NCI-H748 treated with DMSO at 0.1 percent for 48 hours (cell line): ENCODE measurements at places on chromosomes 7 and 10.

DNA sequence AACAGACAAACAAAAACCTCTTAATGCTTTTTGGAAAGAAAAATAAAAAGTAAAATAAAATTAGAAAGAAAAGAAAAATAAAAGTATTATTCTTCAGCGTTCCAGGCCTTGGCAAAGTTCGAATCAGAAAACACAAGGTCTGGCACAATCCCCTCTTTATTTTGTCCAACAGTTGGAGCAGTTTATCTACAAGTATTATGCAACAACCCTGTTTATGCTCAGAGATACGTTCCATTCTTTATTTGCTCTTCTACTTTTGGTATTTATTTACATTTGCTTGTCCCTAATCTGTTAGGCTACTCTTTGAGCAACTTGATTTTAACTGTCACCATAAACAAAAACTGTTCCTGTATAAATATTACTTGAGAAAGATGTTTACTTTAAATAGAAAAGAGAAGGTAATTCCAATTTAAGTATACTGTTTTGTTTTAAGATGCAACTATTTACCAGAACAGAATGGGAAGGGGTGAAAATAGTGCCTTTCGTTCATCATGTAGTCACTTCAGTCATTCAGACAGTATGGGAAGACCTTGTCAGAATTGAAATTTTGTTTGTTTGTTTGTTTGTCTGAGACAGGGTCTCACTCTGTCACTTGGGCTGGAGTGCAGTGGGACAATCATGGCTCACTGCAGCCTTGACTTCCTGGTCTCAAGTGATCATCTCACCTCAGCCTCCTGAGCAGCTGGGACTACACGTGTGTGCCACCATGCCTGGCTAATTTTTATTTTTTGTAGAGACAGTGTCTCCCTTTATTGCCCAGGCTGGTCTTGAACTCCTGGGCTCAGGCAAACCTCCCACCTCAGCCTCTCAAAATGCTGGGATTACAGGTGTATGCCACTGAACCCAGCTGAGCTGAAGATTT, 5.7 kb downstream of the PDK4 start:
- DNase-seq, result no peak

DNA sequence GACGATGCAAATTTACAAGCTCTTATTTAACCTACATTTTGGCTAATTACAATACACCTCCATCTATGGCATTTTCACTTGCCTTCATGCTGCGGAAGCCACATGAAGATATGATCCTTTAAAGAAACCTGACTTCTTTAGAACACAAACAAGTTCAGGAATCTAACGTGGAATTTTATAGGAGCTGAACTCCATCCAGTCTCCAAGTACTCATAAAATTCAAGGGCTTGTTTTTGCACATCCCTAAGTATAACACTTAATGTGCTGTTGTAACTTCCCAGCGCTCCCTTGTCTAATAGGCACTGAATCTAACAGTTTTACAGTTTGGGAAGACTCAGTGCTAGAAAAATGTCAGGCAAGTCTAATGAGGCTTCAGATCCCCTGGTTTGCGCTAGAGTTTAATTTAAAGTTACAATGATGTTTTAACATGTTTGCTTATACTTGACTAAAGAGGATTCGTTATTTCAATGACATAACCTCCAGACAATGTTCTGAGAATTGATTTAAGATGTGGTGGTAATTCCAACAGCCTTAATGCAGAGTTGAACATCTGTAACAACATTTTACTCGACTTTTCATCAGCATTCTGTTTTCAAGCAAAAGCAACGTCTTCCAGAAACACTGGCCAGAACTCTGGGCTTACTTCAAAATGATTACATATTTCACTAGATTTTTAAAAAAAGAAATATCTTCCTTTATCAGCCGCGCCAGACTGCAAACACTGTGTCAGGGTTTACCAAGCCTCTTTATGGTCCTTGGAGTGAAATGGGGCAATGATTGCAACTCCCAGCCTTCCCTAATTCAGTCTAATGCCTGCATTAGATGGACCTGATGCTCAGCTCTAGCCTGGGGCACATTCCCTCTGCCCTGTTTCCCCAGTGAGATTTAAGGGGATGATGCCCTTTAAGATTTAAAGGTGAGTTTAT, 664.3 kb downstream of the KCNMA1 start:
- no peak for DNase-seq

GRCh38 chr10:34031400-34031799, 696.9 kb upstream of the NRP1 start:
- no peak for DNase-seq

DNA sequence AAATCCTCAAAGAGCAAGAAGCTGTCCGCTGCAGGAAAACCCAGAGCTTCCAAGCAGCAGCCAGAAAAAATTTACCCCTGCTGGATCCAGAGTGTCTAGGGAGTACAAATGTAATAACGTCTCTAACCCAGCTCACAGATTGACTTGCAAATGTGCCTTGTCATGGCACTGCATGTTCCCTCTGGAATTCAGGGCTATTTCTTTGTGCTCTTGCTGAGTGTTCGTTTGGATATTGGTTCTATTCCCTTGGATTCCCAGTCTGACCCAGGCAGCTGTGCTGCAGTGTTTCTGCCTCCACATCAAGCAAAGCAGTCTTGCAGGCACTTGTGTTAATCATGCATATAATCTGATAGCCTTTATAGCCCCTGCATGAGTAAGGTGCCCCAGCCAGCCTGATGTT, 209.9 kb upstream of the GHITM start:
- no peak for DNase-seq

DNA sequence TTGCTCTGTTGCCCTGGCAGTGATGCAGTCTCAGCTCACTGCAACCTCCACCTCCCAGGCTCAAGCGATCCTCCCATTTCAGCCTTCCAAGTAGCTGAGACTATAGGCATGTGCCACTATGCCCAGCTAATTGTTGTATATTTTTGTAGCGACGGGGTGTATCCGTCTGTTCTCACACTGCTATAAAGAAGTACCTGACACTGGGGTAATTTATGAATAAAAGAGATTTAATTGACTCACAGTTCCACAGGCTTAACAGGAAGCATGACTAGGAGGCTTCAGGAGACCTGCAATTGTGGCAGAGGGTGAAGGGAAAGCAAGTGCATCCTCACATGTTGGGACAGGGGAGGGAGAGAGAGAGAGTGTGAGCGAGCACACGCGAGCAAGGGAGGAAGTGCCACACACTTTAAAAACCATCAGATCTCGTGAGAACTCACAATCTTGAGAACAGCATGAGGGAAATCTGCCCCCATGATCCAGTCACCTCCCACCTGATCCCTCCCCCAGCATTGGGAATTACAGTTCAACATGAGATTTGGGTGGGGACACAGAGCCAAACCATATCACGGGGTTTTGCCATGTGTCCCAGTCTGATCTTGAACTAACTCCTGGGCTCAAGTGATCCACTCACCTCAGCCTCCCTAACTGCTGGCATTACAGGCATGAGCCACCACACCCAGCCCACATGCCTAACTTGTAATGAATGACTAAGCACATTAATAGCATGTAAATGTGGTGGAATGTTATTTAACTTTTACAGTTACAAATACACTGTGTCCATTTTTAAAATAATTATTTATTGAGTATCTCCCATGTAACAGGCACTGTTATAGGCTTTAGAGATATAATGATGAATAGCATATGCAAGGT, 65.5 kb downstream of the RALA start:
- no peak for DNase-seq

- no peak for DNase-seq
Observed at GRCh38 chr10:62054408-62054807, 152.9 kb downstream of the ARID5B start.

DNA sequence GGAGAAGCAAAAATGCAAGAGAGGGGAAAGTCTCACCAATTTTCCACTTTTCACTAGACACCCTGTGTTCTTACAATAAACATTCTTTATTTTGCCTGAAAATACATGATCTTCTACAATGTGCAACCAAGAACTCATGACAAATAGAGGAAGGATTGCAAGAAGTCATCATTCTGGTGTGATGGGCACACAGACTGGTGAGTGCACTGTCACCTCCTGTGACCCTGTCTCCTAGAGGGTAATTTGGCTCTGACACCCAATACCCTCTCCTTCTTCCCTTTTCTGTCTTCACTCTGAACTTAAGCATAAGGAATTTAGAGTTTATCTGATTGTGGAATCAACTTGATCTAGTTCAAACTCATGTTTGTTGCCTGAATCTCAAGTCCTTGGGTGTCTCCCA, 153.7 kb downstream of the SH2D4B start:
- DNase-seq, result no peak

- no peak for DNase-seq
Observed at GRCh38 chr7:45358287-45358686, 200.7 kb downstream of the RAMP3 start.

GRCh38 chr10:38025283-38025682, 14.8 kb downstream of the ZNF33A start:
- no peak for DNase-seq

DNA sequence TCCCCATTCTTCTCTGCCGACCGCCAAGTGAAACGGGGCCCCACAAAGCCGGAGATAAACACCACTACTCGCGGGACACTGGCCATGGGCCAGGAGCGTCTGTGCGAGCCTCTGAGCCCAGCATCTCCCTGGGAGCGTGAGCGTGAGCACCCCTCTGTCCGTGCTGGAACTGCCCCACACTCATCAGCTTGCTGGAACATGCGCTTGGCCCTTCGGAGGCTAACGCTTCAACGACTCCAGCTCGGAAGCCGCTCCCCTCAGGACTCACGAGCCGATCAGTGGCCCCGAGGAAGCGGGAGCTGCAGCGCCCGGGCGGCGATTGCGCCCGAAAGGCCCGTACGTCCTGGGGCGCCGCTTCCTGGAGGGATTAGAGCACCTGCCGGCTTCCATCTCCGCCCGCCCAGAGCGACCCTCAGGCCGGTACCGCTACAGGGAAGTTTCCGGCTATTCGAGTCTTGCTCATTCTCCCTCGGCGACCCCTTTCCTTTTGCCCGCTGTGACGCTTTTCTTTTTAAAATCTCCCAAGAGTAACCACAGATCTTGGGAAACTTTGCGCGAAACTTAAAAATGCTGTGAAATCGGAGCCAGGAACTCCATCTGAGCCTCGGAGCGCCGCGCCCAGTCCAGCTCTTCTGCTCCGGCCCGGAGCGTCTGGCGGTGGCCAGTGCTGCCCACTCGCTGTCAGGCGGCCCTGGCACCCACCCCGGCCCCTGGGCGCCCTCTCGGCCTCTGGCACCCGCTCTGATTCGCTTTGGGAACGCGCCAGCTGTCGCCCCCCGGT, 1.0 kb downstream of the TLL2 start:
- DNase-seq, result no peak

DNA sequence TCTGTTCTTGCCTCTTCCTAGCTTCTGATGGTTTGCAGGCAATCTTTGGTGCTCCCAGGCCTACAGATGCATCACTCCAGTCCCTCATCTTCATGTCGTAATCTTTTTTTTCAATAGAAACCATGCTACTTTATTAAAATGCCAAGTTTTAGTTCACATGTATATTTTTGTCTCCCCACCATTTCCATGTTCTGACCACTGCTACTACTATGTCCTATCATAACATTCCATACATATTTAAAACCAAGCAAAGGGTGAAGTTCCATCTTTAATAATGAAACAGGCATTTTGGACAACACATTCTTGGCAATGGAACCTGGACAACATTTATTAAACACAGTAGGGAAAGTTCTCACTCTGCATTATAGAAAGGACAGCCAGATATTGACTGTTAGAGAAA, 58.8 kb downstream of the ZNF518A start:
- DNase-seq, result no peak

- no peak for DNase-seq
Observed at GRCh38 chr7:105885387-105886111, 9.2 kb upstream of the ATXN7L1 start.

DNA sequence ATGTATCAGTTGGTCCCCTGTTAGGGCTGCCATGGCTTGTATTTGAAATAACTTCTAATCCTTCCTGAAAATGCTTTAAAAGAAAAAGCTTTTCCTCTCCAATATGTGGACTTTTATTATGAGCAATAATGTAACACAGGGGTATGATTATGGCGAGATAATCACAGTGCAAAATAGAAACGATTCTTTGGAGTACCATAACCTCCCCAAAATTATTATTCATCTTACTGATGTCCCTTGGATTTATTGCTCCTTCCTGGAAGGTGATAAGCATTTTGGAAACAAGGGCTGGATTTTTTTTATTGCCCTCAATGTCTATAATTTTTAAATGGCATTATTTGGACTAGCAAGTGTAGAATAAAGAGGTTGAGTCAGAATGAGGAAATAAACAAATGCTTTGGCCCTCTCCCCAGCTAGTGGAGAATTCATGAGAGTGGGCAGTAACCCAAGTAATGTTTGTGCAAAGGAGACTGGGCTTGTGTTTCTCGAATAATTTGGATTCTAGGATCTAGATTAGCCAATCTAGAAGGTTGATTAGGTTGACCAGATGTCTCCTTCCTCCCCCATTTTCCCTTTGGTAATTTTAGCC, 403.9 kb upstream of the CELF2 start:
- DNase-seq, result no peak

DNA sequence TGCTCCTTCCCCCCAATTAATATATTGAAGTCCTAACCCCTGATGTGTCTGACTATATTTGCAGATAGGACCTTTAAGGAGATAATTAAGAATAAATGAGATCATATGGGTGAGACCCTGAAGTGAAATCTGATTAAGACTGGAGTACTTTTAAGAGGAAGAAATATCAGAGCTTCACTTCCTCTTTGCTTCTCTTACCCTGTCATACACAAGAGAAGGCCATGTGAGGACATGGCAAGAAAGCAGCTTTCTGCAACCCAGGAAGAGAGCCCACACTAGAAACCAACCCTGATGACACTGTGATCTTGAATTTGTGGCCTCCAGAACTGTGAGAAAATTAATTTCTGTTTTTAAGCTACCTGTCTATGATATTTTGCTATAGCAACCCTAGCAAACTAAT, 44.2 kb downstream of the JMJD1C start:
- no peak for DNase-seq

DNA sequence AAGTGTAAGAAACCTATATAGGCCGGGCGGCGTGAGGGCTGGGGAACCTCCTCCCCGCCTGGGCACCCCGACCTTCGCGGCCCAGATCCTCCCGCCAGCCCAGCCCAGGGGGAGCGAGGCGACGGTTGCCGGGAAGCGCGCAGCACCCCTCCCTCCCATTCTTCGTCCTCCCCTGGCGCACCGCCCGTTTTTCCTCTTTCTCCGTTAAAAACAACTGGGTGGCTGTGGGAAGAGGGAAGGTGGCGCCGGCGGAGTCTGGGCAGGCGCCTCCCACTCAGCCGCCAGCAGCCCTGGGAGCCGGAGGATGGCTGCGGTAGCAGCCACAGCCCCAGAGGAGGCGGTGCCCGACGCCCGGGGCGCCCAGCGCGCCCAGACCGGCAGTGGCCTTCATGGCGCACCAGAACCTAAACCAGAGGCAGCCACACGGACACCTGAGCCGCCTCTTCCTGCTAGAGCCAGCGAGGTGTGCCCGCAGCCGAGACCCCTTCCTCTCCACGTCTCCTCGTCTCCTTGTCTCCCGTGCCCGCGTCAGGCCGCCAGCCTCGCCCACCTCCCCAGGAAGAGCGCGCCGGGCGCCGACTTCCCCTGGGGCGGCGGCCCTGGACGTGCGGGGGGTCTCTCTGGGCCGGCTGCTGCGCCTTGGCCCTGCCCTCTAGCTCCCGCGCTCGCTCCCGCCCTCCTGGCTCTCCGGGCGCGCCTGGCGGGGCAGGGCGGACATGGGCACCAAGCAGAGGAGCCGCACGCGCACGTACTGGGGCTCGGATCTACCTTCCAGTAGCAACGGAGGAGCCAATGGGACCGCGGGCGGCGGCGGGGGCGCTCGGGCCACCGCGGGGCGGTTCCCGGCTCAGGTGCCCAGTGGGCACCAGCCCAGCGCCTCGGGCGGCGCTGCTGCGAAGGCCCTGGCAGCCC, 32.8 kb upstream of the SFTPD start:
- peak; percentile 43 for DNase-seq
